Omental fat pad (tissue), 4 donors: ENCODE measurements at places on chromosomes 3 and 15. TPM values are rescaled to one million over a fixed set of nuclear protein-coding genes. Genes with fewer than 3 reads are reported as not detected.

The ARPP21 gene
- 1.6 TPM for total RNA-seq

DNA sequence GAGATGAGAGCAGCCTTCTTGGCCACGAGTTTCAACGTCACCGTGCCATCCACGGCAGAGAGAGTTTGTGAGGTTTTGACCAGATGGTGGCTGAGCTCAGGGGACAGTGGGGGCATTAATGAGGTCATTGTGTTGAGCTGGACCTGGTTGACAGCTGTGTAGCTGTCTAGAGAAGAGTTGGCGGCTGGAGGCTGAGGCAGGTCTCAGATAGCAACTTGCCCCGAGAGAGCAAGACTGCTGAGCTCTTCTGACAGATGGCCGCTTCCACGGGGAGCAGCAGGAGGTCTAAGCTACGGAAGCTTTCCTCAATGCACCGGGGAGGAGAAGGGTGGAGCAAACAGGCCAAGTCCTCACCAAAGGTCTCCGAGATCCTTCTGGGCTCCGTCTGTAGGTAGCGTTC, 44.8 kb upstream of the EIF5A2 start:
- no peak for DNase-seq

- DNase-seq: no peak
These were observed 231.1 kb upstream of the IL12A start for GRCh38 chr3:159757341-159758060.

DNA sequence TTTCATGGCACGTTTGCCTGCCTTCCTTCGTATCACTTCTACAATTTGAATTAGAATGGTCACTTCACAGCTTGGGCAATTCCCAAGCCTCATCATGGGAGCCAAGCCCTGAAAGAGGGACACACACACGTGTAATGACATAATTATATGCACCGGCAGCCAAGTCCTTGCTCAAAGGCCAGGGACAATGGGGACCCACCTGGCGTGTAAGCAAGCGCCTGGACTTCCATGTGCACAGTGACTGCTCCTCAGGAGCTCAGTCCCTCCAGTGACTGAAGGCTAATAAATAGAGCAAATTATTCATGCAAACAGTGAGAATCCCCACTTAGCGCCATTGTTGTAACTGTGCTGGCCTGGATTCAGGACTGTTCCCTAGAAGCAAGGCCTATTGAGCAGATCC, 115.1 kb downstream of the DNAJB8 start:
- DNase-seq: no peak

- DNase-seq: no peak
These were observed at the start of gene RASL12 for GRCh38 chr15:65067645-65068402. TSS of gene RASL12 (minus strand) at chr15:65067991. CDS start at chr15:65067835, 156 bp downstream.

GRCh38 chr3:55486101-55486856, 827 bp downstream of the WNT5A start:
- DNase-seq: peak; percentile 35

- DNase-seq: no peak
These were observed 208.9 kb upstream of the TPM1 start for GRCh38 chr15:62833646-62834045.

DNA sequence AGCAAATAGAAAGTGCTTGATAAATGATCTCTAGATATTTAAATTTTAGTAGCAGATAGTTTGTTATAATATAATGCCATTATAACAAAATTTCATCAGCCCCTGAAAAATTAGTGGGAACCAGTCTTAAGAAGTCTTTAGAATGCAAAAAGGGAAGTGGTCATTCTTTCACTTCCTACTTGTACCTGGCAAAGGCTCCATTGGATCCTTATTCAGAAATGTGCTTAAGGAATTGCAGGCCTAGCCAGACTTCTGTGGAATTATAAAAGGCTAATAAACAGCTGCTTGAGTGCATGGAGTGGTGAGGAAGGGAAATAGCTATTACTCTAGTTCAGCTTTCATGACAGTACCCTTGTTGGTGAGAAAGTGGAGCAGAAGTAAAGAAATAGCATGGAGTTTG, 24.2 kb downstream of the PPM1L start:
- no peak for DNase-seq
